AML-193 (cell line): ENCODE measurements at places on chromosomes 3 and 15.
A peak's percentile ranks its signal among the peaks of the same experiment; 100 is the strongest.

- no peak for DNase-seq
Observed at GRCh38 chr3:55078876-55079275, 151.0 kb upstream of the LRTM1 start.

- no peak for DNase-seq
Observed at GRCh38 chr3:72185549-72186399, 400.8 kb upstream of the PROK2 start.

DNA sequence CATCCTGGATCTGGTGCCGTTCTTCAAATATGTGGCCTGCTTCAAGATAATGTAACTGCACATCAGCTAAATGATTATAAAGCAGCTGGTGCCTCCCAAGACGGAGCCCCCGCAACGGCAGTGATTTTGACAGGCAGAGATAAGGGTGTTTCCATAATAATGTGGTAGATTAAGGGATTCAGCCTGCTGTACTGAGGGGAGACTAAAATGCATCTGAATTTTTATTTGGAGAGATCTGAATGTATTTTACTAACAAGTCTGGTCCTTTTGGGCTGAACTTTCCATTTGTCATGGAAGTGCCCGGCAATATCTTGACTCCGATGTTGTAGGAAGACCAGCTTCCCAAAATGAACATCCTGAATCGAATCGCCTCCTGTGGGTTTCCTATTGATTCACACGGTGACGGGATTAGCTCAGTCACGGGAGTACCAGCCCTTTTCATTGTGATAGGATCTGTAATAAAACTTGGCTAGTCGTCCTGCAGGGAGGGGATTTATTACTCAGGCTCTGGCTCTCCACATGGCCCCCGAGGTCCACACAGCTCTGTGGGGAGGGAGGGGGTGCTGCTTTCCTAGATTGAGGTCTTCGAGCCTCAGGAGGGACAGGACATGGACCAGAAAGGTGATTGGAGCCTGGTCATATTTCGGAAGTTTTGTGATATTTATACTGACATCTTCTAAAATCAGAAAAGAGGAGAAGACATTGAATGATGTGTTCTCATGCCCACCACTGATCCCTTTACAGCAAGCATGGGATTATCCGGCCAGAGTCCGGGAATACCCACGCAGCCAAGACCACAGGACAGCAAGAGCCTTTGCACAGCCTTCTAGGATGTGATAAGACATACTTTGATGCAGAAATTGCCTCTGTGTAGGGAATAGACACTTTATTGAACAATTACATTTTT is 2.5 kb upstream of the PCSK6 start:
- DNase-seq, result no peak

DNA sequence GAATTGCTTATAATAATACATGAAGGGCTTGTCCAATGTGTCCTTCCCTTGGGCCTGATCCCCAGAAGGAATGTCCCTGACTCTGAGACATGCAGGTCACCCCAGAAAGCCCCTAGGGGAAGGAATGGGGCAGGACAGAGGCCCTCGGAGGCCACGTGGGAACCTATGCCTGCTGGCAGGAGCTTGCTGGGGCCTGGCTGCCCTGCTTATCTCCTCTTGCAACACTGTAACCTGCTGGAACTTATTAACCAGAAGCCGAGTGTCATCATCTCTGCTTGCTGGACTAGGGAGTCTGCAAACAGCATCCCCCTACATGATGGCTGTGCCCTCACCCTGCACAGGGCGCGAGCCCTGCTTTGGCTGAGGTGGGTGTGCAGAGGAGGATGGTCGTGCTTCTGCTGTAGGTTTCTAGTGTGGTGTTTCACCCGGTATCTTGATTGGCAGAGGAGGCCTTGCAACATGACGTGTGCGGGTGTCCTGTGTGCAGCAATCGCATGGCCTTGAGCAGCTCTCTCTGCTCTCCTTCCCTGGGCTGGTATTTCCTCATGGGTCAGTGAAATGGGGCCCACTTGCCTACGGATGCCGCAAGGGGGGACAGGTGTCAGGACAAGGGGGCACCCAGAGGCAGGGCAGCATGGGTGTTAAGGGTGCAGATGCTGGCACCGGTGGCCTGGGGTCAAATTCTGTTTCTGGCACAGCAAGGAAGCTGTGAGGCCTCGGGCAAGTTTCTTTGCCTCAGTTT is 5.0 kb downstream of the CHST13 start:
- peak; percentile 87 for DNase-seq

DNA sequence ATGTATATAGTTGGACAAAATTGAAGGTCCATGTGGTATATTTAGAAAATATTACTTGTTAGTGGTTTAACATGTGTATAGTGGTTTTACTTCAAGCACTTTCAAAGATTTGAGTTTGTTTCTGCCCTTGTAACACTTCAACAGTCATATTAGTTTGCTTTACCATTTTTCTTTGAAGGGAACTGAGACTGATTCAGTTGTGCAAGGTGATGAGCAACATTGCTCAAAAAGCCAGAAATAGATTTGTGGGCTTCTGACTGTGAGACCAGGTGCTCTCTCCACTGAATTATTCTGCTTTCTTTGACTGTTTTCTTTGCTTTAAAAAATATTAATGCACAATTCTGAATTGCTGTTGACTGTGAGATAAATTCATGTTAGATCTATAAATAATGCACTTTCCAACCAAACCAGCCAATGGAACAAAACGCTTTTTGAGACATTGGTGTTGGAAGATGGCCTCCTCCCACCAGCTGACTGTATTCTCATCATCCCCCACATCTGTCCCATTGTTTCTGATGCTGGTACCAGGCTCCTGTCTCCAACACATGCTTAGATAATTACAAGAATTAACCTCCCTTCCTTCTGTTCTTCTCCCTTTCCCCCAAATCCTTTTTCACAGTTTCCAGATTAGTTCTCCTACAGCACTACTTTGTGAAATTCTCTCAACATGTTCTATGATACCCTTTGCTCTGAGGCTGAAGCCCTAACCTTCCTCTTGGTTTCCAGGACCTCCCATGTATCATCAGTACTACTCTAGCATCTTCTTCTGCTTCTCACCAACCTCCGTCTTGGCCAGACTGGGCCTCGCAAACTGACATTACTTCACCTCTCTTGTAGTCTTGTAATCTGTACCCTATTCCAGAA is 27.9 kb downstream of the PLCL2 start:
- DNase-seq, result no peak

DNA sequence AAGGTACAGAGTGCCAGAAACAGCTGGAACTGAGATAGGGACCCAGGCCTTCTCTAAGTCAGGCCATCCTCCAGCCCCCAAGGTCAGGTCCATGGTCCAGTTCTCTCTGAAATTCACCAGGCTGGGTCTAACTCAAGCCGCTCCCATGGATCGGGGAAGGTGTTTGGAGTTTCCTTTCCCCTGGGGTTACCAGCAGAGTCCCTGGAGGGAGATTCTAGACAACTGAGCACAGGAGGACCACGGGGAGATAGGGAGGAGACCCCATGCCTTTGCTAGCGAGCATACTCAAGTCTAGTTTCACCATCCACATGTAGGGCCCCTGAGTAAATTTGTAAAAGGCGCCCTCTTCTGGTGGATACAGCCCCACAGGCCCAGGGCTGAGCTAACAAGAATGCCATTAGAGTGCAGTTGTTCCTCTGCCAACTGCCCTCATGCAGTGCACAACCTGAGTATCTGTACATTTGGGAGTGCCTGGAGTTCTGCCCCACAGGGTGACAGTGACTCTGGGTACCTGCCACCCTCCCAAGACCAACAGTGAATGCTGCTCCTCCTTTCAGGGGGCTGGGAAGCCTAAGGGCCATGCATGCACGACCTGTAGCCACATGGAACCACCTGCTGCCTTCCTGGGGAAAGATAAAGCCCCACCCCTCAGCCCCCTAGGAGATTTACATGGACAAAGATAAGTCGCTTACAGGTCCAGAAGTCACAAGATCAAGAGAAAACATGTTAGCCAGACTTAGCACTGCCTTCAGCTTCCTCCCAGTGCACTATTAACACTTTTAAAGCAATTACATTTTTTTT is 89.0 kb downstream of the IQSEC1 start:
- peak; percentile 83 for DNase-seq

DNA sequence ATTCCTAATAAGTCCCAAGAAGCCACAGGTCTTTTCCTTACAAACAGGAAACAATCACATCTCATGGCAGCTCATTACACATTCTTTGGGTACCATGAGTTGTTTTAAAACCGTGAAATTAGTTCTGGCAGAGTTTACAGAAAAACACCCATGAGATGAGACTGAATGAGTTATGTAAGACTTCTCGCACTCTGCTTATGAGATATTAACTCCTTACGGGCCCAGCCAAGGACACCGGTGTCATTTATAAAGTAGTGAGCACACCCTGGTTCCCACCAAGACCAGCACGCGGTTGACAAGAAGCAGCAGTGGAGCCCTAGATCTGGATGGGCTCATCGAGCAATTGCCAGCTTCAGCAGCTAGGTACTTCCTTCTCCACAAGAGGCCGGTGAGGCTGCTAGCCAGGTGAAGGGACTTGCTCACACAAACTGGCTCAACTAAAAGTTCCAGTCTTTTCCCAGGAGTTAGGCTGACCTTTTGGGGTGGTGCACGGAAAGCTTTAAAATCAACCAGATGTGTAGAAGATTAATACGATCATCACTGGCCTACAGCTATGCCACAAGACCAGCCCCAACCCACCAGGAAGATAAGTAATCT is 318.6 kb upstream of the ICE2 start:
- DNase-seq, result no peak

DNA sequence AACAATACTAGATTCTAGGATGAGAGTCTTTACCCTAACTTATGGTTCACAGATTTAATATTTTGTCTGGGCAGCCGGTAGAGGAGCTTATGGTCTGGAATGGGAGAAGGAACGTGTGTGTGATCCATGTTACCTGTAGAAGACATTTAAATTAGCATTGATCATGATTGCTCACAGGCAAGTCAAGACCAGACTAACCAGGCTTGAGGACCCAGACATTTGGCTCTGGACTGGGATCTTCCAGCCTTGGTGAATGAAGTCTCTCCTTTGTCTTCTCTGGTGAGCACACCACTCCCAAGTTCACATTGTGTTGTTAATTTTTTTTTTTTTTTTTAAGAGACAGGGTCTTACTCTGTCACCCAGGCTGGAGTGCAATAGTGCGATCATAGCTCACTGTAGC is 11.7 kb downstream of the ABHD2 start:
- no peak for DNase-seq

- DNase-seq, result no peak
Observed at GRCh38 chr3:123423806-123424205, 25.1 kb downstream of the ADCY5 start.

- no peak for DNase-seq
Observed at GRCh38 chr15:48425051-48425450, 93.8 kb downstream of the DUT start.

GRCh38 chr3:11641683-11642430 is 1.9 kb downstream of the VGLL4 start:
- DNase-seq, result peak; percentile 47

- DNase-seq, result no peak
Observed at GRCh38 chr3:149909923-149910322, 60.8 kb downstream of the PFN2 start.

DNA sequence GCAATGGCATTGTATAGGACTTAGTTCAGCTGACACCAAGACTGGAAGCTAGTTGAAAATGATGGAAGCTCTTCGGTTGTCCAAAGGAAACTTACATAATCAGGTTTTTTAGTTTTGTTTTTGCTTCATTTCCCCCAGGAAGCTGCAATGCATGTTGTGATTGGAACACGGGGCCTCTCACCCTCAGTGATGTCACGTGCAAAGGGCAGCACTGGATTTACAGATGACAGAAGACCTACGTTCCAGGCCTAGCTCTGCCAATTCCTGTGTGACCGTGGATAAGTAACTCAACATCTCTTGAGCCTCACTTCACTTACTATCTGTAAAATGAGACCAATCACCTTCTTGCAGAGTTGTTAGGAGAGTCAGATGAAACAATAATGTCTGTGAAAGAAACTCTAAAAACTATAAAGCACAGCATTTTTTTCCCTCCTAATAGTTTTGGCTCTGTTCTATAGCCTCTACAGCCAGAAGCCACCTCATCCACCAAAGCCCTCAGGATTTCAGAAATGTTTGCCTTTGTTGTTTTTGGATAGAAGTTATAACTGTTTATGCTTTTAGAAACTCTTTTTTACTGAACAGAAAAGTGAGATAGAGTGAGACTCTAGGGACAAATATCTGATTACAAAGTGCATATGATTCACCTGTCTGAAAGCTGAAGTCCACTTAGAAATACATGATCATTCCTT is 4.6 kb downstream of the RBSN start:
- no peak for DNase-seq

- no peak for DNase-seq
Observed at GRCh38 chr15:64247535-64247905, 84.7 kb upstream of the PPIB start.

GRCh38 chr3:122188737-122189136 is 5.3 kb downstream of the CASR start:
- DNase-seq, result no peak

GRCh38 chr15:64635499-64636495 is 139.6 kb downstream of the RBPMS2 start:
- no peak for DNase-seq

GRCh38 chr3:172228036-172228415 is 188.6 kb downstream of the FNDC3B start:
- DNase-seq, result no peak

DNA sequence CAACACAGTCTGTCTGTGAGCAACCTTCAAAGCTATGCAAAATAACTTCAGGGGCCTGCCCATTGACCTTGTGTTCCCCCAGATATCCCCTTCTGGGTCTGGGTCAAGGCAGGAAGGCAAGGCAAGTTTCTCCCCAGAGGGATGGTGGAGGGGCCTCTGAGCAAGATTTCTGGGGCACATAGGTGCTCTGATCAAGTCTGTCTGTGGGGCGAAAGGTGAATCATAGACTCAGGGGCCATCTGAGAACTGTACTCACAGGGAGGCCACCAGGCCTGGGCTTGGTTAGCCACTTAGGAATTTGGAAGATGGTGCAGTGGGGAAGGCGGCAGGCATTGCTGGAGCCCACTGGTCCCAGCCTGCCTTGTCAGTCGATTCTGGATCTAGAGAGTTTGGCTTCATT is 92.4 kb downstream of the MINAR1 start:
- no peak for DNase-seq

- DNase-seq, result no peak
Observed at GRCh38 chr3:18679238-18679637, 254.1 kb upstream of the SATB1 start.
